ENCODE measurements at places on chromosomes 11 and 22. TPM values are rescaled to one million over a fixed set of nuclear protein-coding genes. Genes with fewer than 3 reads are reported as not detected.

OR51A2 gene
- total RNA-seq: not detected

LRRC32 gene
- total RNA-seq: 126 TPM

OR5M10 gene
- not detected for total RNA-seq

PDGFB gene
- total RNA-seq: 1.1 TPM

CASP5 gene
- total RNA-seq: not detected

FAT3 gene
- total RNA-seq: under 0.01 TPM

FAM118A gene
- 17.8 TPM for total RNA-seq

SLC5A1 gene
- not detected for total RNA-seq

ROBO4 gene
- 1.9 TPM for total RNA-seq

BBOX1 gene
- not detected for total RNA-seq

GNAZ gene
- 1.8 TPM for total RNA-seq

CD248 gene
- total RNA-seq: 21.9 TPM

CDC42BPG gene
- total RNA-seq: 0.25 TPM

MRGPRF gene
- total RNA-seq: 33.0 TPM

PATE4 gene
- not detected for total RNA-seq

HORMAD2 gene
- not detected for total RNA-seq

MYEOV gene
- 1.2 TPM for total RNA-seq

MS4A3 gene
- total RNA-seq: not detected

MOV10L1 gene
- total RNA-seq: 7.8 TPM

ZNF280B gene
- under 0.01 TPM for total RNA-seq

OR52N4 gene
- total RNA-seq: not detected

FGF4 gene
- total RNA-seq: not detected

SOX6 gene
- total RNA-seq: 0.50 TPM

MS4A6E gene
- not detected for total RNA-seq

KRTAP5-9 gene
- total RNA-seq: not detected

SDHD gene
- total RNA-seq: 146 TPM

IL17REL gene
- total RNA-seq: not detected

SCARF2 gene
- 22.6 TPM for total RNA-seq

THY1 gene
- 24.7 TPM for total RNA-seq

GAL3ST3 gene
- total RNA-seq: not detected

GTF2H1 gene
- total RNA-seq: 59.1 TPM

CYP2D6 gene
- 0.26 TPM for total RNA-seq

APOBEC3F gene
- 8.6 TPM for total RNA-seq

SYNGR1 gene
- total RNA-seq: 9.0 TPM

HEPHL1 gene
- not detected for total RNA-seq

RAB39A gene
- total RNA-seq: not detected
